ENCODE measurements at places on chromosomes 6 and 20.

DNA sequence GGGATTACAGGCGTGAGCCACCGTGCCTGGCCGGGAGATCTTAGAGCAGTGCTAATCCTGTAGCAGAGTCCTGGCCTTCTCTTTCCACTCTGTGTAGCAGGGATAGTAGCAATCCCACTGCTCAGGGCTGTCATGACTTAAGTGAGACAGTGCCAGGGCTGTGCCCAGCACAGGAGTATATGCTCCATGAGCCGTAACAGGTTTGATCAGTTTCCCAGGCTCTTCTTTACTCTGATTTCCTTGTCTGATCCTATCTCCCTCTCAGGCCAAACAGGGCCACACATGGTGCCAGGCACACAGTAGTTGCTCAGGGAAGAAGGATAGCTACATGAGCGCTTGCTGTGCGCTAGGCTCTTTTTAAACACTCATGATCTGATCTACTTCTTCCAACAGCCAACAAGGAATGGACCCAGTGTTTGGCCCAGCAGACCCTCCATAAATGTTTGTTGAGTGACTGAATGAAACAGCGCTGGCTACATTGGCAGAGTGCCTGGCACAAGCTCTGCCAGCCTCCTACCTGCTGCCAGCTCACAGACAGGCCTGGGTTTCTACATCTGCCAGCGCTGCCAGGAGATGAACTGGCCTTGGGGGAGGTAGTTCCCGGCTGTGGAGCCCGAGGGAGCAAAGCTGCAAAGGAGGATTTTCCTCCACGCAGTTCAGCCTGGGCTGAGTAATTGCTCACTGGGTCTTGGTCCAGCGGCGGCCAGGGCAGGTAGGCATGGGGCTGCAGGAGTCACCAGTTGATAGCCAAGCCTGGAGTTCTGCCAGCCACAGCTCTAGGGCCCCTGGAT is 36.9 kb downstream of the SNAI1 start:
- DNase-seq: no peak

- no peak for DNase-seq
These were observed 280.8 kb downstream of the FOXA2 start for GRCh38 chr20:22303523-22303922.

- DNase-seq: no peak
These were observed 55.5 kb downstream of the ATP9A start for GRCh38 chr20:51712501-51713212.

GRCh38 chr6:158316022-158316421 is 3.8 kb downstream of the TULP4 start:
- DNase-seq: no peak

- DNase-seq: no peak
These were observed 43.7 kb downstream of the CBLN4 start for GRCh38 chr20:55961376-55962330.

DNA sequence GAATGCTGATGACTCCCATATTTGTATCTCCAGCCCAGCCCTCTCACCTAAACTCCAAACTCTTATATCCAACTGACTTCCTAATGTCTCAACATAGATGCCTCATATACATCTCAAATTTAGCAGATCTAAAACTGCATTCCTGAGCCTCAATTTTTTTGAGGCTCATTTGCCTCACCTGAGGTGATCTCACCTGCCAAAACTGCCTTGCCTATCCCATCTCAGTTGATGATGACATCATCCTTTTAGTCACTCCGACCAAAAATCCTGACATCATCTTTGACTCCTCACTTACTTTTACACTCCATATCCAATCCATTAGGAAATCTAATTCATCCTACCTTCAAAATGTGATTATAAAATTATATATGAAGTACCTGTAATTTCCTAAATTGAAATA is 25.6 kb upstream of the SLPI start:
- DNase-seq: no peak

- DNase-seq: no peak
These were observed 11.6 kb downstream of the YTHDF1 start for GRCh38 chr20:63204362-63204761.

DNA sequence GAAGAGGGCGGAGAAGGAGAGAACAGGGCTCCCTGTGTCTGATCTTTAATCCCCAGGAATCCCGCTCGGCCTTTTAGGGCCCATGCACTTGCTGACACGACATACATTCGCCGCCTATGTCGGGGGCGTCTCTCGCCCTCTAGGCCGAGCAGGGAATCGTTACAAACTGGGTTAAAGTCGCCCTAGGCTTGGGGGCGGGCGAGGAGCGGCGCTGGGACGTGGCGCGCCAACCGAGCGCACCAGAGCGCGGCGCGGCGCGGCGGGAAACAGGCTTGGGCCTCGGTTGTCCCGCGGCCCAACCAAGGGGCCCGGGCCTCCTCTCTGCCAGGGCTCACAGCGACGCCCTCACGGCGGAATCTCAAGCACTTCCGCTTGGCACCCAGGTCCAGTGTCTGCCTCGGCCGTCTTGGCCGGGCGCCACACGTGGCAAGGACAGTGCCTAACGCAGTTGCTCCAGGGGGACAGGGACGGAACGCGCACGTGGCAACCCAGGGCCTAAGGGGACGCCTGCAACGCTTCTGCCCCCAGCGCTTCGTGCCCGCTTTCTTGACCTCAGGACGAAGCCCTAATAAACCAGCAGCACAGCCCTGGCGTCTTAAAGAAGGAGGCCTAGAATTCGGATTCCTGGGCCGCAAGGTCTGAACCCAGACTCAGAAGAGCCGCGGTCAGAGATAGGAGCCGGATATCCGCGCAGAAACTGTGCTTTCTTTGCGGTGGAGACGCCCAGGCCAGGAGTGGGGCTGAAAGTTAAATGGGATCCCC is 71.5 kb downstream of the NCR2 start:
- DNase-seq: no peak

DNA sequence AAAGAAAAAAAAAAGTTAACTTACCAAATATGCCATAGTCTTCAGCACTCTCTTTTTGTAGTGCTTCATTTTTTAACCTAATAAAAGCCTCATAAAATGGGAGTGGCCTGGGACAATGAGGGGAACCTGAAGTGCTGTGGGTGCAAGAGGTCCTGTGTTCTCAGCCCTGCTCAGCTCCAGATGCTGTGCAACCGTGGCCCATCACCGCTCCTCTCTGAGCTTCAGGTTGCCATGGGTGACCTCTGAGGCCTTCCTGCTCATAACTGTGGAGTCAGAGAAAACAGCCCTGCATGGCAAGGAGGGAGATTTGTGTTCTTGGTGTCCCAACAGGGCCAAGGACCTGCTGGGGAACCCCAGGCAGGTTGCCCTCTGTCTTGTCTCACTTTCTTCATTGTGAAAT is 10.0 kb downstream of the TCF15 start:
- DNase-seq: no peak

- DNase-seq: no peak
These were observed 22.5 kb upstream of the ARFGEF2 start for GRCh38 chr20:48898896-48899530.

DNA sequence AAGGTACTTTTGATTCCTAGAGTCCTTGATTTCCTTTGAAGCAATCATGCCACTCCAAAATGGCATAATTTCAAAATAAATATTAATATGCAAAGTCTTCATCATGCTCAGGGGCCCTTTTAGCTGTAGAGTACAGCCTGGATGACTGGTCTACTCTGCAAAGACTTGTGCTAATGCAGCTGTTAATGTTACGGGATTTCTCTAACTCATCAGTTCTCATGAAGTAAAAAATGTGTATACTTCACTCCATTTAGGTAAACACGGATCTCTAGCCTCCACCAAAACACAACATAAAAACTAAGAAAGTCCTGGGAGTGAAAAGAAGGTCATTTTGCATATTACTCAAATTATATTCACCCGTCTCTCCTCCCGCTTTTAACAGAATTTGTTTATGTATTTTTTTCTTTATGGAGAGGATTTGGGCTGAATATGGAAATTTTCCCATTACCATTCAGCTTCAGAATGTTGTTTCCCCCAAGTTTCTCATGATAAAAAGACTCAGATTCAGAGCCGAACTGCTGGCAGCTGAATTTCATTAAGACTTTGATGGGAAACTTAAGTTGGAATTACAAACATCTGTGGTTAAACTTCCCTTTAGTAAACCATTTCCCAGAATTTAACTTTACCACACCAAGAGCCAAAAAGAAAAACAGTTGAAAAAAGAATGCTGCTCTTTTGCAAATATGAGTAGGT is 8.7 kb downstream of the LAMA4 start:
- DNase-seq: no peak

DNA sequence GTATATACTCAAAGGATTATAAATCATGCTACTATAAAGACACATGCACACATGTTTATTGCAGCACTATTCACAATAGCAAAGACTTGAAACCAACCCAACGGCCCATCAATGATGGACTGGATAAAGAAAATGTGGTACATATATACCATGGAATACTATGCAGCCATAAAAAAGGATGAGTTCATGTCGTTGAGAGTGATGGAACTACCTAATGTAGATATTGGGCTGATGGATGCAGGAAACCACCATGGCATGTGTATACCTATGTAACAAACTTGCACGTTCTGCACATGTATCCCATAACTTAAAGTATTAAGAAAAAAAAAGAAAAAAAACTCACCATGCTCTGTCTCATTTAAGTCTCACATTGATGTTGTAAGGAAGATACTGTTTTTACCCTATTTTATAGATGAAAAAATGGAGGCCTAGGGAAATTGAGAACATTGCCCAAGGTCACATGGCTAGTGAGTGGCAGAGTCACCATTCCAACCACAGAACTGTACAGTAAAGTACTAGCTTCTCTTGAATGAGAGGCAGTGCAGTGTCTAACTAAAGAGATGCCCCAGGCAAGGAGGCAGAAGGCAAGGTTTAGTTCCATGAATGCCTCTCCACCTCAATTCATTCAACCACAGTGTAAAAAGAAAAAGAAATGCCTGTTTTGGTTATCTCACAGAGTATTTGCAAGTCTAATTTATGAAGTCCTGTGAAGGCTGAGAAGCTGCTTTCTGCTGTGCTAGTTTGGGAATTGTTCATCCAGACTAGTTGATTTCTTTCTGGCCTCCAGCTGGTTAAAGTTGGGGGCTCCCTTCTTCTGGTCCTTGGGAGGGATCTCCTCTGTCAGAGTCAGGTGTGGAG is 68.2 kb downstream of the FIG4 start:
- DNase-seq: no peak

- DNase-seq: peak; percentile 55
These were observed 79.8 kb downstream of the NFATC2 start for GRCh38 chr20:51462566-51463276.

GRCh38 chr6:34897130-34897529 is 8.1 kb downstream of the ANKS1A start:
- no peak for DNase-seq

DNA sequence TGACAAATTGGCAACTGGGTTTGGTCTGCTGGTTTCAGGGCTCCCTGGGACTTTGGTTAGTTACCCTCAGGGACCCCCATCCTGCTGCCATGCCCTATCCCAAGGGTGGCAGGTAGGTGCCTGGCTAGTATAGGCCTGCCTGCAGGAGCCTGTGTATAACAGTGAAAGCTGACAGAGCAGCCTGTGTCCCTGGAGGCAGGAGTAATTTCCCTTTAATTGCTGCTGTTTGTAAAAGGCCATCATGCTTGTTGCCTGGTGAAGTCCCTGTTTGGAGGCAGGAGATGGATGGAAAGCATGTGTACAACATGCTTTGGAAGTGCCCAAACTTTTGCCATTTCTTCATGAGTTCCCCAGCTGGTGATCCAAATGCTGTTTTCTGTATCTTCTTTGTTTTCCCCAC is 30.1 kb downstream of the CMTR1 start:
- no peak for DNase-seq

- DNase-seq: no peak
These were observed 34.0 kb downstream of the TRERF1 start for GRCh38 chr6:42417641-42418112.

GRCh38 chr6:159929819-159930218 is 39.0 kb downstream of the MAS1 start:
- DNase-seq: no peak

- DNase-seq: no peak
These were observed 154.5 kb downstream of the MMS22L start for GRCh38 chr6:97128507-97128906.

DNA sequence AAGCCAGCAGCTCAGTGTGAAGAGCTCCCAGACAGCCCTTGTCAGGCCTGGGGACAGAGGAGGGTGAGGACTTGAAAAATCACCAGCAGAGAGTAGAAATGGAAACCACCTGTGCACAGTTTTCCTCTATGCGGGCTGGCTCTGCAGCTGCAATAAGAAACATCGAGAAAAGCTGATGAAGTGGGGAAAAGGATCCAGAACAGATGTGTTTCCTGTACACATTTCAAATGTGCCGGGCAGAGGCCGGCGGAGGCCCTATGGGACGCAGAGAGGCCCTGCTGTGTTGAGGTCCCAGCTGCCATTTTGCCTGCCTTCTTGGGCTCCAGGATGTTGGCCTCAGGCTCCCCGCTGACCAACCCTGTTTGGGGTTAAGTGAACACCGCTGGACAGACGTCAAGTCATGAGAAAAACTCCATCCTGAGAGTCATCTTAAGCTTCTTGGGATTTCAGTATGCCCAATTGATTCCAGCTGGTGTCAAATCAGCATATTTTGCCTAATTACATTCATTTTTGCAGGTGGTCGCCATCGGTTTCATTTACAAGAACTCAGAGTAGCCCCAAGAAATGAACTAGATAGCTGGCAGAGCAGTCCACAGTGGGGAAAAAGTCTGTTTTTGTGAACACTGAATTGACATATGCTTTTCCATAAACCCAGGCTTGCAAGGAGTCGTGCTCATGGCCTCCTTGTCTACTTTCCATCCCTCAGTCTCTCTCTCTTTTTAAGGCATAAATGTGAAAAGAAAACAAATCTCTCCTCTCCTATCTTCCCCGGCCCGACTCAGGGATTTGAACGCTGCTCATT is 150.4 kb upstream of the PHACTR3 start:
- DNase-seq: no peak

DNA sequence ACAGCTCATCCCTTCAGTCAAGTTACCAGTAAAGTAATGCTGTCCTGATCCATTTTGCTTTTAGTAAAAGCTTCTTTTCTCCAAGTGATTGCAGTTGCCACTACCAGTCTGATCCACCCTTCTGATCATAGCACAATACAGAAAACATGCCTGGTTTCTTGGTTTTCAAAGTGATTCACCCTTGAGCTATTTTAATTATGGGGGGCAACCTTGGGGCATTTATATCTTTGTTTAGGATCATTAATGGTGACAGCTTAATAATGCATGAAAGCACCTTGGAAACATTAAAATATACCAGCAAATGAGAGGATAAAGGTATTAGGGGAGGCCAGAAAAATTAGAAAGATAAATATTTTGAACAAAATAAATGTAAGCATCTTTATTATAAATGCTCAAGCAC is 38.4 kb downstream of the LRRC1 start:
- DNase-seq: no peak

- DNase-seq: no peak
These were observed 4.7 kb downstream of the DXO start for GRCh38 chr6:31966997-31967925.

DNA sequence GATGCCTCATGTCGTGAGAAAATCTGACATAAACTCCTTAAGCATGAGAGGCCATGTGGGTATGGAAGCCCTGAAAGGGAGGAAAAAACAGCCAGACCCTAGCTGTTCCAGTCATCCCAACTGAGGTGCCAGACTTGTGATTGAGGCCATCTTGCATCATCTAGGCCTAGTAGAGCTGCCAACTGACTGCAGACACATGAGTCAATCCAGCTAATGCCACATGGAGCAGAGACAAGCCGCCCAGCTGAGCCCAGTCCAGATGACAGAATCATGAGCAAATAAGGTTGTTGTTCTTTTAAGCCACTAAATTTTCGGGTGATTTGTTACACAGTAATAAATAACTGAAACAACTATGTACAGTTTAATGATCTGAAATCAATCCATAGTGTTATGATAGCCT is 680.9 kb downstream of the MAFB start:
- no peak for DNase-seq

All from dorsolateral prefrontal cortex (tissue), 122 donors.